ENCODE measurements at places on chromosomes 1 and 21.

- DNase-seq: no peak
Measured at GRCh38 chr1:223352944-223353343, 11.0 kb downstream of the SUSD4 start.

- DNase-seq: no peak
Measured at GRCh38 chr1:209862391-209863356, 34.9 kb downstream of the UTP25 start.

DNA sequence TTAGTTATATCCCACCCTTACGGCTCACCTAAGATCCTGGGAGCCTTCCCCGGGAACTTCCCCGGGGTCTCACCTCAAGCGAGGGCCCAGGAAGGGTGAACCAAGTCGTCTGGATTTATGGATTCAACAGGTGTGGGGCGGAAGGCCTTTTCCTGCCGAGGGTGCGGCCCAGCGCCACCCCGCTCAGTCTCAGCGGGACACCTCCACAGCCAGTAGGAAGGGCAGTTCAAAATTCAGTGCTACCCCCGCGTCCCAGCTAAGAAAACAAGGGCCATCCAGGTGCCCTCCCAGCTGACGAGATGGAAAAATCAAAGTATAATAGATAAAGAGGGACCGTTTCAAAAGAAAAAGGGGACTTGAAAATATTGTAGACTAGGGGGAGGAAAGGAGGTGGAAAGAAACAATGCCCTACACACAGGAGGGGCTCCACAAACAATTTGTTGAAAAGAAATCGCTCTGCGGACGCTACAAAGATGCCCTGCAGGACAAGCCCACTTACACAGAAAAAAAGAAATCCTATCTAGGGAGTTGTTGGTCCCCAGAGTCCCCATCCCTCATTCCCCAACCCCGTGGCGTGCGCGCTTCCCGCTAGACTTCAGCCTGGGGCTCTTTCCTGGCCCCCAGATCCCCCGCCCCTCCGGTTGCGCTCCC, 1.3 kb downstream of the SLC2A1 start:
- no peak for DNase-seq

- DNase-seq: no peak
Measured at GRCh38 chr1:202049129-202049528, 38.7 kb downstream of the ELF3 start.

GRCh38 chr1:200897259-200897658, 2.6 kb downstream of the INAVA start:
- DNase-seq: no peak

GRCh38 chr1:39105061-39105840, 79.1 kb downstream of the NDUFS5 start:
- peak; percentile 59 for DNase-seq
